CD4-positive, alpha-beta T cell treated with Interleukin-15 for 4 hours (primary cell): ENCODE measurements at places on chromosomes 5 and 9.
A peak's percentile ranks its signal among the peaks of the same experiment; 100 is the strongest.

GRCh38 chr5:43027054-43027785 lies 12.9 kb downstream of the ANXA2R start:
- DNase-seq: no peak

DNA sequence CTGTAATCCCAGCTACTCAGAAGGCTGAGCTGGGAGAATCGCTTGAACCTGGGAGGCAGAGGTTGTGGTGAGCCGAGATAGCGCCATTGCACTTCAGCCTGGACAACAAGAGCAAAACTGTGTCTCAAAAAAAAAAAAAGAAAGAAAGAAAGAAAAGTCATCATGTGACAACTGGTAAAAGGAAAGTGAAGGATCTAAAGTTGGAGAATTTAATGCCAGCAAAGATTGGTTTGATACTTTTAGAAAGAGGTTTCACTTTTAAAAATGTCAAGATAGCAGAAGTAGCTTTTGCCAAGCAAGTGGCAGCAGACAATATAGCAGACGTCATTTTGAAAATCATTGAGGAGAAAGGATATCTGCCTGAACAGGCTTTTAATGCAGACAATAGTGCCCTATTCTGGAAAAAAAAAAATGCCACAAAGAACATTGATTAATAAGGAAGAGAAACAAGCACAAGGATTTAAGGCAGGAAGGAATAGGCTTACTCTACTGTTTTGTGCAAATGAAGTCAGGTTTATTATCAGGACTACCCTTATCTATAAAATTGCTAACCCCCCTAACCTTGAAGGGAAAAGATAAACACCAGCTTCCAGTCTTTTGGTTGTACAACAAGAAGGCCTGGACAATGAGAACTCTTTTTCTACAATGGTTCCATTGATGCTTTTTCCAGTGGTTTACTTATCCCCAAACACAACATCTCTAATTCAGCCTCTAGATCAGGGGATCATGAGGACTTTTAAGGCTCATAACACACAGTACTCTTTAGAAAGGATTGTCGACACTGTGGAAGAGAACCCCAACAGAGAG lies 12.0 kb downstream of the PKD2L2 start:
- no peak for DNase-seq

DNA sequence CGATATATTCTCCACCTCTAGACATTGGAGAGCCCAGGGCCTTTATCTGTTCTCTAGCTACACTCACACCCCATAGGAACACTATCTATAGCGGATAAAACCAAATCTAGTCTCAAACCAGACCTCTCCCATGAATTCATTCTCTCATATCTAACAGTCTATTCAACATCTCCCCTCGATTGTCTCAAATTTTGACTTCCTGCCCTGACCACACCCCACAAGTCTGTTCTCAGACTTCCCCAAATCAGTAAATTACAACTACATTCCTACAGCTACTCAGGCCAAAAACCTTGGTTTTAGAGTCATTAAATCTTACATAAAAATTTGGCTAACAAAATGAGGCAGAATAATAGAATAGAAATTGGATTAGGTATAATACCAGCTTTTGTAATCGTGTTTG lies 12.5 kb upstream of the SLC1A3 start:
- no peak for DNase-seq

GRCh38 chr5:30891660-30892059 lies 301.8 kb upstream of the CDH6 start:
- no peak for DNase-seq

GRCh38 chr5:7548596-7548995 lies 152.7 kb downstream of the ADCY2 start:
- no peak for DNase-seq

GRCh38 chr5:150227606-150228273 lies 37.9 kb downstream of the SLC6A7 start:
- no peak for DNase-seq

- no peak for DNase-seq
Observed at GRCh38 chr5:2759696-2760461, 8.4 kb upstream of the IRX2 start.

GRCh38 chr5:125011419-125011818 lies 265.0 kb upstream of the ZNF608 start:
- no peak for DNase-seq

GRCh38 chr5:55853041-55853670 lies 2.0 kb downstream of the IL31RA start:
- DNase-seq: no peak

GRCh38 chr9:86637515-86637914 lies 283.3 kb upstream of the TUT7 start:
- DNase-seq: no peak

DNA sequence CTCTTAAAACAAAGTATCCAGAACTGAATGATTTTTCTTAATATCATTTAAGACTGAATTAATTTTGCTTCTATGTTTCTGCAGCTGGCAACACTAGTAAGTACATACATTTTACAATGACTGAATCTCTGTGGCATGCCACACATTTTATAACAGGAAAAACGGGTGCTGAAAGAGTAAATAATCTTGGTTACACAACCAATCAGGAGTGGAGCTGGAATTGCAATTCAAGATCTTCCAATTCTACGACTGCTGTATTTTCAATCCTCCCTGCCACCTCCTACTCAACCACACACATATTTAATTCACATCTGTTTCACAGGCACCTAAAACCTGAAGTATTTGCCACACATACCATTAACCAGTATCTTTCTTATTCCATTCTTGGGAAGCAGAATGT lies 52.7 kb upstream of the NR5A1 start:
- DNase-seq: no peak

GRCh38 chr5:134132372-134133187 lies 18.1 kb downstream of the TCF7 start:
- peak; percentile 83 for DNase-seq

DNA sequence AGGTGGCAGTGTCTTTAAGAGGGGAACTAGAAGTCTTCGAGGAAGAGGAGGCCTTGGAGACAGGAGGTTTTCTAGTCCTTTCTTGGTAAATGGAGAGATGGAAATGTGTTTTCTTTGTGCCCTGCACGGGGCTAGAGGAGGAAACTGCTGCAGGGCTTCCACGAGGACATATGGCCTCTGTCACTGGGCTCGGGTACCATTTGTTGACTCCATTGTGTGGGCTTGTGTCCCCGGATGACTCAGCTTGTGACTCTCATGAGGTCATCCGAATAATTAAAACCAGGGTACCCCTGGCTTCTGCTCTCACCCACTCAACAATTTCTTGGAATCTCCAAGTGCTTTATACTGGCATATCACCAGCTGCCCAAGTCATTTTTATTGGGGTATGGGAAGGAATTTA lies 261.7 kb downstream of the KIF4B start:
- DNase-seq: no peak

DNA sequence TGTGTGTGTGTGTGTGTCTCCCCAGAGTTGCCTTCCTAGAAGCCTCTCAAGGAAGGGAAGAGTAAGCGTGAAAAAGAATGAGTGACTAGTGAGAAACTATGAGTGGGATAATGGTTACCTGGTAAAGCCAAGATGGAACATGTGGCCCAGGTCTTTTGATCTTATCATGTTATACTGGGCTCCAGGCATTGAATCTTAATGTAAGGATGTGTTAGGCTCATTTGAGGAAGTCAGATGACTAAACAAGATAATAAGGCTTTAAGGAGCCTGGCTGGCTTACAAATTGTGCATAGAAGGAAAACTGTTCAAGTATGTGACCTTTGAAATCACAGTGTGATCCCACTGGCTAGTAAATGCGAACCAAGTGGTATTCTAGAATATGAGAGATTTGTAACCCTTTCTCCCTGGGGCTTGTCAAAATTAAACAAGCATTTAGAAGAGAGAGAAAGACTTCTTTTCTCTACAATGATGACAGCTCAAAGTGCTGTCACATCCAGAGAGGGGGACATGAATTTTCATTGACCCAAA lies 29.9 kb upstream of the HMHB1 start:
- no peak for DNase-seq

- no peak for DNase-seq
Observed at GRCh38 chr5:14038341-14038959, 94.0 kb upstream of the DNAH5 start.

GRCh38 chr5:115545351-115545882 lies 842 bp upstream of the FEM1C start:
- DNase-seq: no peak

DNA sequence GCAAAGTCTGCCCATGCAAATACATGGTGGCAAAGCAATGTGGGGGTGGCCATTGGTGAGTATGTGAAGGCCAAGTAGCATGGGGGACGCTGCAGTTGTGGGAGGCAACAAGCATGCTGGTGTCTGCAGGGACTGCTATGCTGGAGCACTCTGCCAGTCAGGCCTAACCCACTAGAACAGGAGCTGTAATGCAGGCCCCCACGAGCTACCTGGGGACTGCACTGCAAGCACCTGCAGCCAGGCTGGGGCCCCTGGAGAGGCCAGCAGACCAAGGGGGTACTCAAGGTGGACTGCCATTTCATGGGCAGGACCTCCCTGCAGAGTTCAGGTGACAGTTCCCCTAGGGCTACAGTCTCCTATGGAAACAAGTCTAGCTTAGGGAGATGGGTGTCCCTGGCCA lies 183.8 kb upstream of the PDE4D start:
- DNase-seq: no peak

DNA sequence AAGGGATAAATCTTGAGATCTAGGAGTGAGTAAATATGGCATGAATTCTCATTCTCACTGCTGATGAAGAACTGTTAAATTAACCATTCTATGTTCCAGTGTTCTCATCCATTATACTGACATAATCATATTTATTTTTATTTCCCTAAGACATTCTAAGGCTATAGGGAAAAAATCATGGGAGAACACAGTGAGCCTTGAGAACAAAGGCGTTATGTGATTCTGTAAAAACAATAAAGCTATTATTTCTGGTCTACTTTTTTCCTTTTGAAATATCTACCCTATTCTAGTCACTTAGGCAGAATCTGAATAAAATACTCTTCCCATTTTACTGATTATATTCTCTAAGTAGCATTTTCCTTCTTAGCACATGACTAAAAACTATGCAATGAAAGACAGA lies 155.7 kb upstream of the ADAMTS16 start:
- DNase-seq: no peak

GRCh38 chr9:24479361-24480059 lies 66.2 kb downstream of the IZUMO3 start:
- DNase-seq: no peak

DNA sequence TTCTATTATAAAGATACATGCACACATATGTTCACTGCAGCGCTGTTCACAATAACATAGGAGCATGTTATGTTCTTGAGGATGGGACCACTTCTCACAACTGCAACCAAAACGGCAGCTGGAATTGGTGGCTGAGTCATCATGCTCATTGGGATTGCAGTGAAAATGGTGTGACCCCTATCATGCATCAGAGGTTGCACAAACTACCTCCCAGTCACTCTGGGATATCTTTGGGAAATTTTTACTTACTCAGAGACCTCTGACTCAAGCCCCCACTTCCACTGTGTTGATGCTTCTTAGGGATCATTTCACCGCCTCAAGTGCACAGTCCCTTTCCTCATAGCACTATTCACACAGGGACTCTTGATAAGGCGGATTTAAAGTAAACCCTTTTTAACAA lies 474.1 kb downstream of the BNC2 start:
- DNase-seq: no peak

DNA sequence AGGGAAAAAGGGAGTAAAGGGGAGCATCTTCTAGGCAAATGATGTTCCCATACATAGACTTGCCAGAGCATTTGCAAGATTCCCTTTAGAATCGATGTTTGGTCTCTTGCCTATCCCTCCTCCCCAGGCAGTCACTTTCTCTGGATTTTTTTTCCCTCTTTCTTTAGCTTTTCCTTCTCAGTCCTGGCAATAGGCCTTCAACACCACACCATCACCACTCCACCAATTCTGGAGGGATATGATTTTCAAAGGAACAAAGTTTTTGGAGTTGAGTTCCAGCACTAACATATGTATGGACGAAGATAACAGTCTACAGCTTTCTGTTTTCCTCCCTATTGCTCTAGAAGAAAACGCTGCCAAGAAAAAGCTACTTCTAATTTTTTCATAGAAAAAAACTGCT lies 377.4 kb downstream of the PDE4D start:
- DNase-seq: no peak

DNA sequence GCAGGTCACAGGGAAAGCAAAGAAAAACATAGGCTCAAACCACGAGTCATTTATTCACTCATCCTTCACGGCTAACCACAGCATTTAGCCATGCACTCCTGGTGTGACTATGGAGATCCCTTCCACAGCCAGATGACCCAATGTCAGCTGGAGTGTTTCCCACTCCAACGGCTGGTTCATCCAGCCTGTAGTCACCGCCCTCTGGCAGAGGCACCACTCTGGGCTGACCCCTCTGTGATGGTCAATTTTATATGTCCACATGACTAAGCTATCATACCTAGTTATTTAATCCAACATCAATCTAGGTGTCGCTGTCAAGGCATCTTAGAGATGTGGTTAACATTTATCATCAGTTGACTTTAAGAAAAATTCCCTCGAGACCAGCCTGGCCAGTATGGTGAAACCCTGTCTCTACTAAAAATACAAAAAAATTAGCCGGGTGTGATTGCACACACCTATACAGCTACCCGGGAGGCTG lies 9.5 kb upstream of the PHF19 start:
- DNase-seq: no peak

DNA sequence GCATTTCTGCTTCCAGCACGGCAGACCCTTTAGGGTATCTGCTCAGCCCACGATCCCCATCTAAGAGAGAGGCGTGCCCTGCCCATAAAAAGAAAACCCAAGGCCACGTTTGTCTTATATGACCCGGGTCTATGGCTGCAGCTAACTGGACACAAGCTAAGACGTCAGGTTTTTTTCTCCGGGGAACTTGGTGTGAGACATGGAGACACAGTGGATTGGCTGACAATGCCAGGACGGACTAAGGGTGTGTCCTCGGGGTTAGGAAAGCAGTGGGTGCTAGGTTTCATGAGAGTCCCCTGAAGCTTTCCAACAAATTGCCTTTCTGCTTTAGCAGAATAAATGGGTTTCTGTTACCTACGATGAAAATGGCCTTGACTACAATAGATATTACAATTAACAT lies 7.1 kb upstream of the FBP2 start:
- DNase-seq: no peak

DNA sequence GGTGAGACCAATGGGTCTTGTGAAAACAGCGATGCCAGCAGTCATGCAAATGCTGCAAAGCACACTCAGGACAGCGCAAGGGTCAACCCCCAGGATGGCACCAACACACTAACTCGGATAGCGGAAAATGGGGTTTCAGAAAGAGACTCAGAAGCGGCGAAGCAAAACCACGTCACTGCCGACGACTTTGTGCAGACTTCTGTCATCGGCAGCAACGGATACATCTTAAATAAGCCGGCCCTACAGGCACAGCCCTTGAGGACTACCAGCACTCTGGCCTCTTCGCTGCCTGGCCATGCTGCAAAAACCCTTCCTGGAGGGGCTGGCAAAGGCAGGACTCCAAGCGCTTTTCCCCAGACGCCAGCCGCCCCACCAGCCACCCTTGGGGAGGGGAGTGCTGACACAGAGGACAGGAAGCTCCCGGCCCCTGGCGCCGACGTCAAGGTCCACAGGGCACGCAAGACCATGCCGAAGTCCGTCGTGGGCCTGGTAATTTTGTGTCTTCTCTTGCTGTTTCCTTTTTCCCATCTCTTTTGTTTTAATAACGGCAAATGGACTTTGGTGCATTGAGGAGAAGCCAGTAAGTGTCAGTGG lies 98.0 kb downstream of the EHMT1 start:
- DNase-seq: no peak
